Activated B cell treated with CpG ODN at 0.5 μM for 24 hours (primary cell): ENCODE measurements at places on chromosomes 7 and 10. TPM values are rescaled to one million over a fixed set of nuclear protein-coding genes. Genes with fewer than 3 reads are reported as not detected.

MSS51 gene
- total RNA-seq = 4.0 and 5.2 TPM in 2 replicates

OR2A1 gene
- total RNA-seq = 0.05 TPM in 1 of 2 replicates, not detected in the other

PIK3CG gene
- 62.0 and 63.6 TPM in 2 replicates for total RNA-seq

GLI3 gene
- not detected in 2 replicates for total RNA-seq

SLC13A1 gene
- total RNA-seq = 0.05 TPM in 1 of 2 replicates, not detected in the other

PITRM1 gene
- total RNA-seq = 59.6 and 60.7 TPM in 2 replicates

KLF14 gene
- 0.10 TPM in 1 of 2 replicates, not detected in the other for total RNA-seq

CCAR1 gene
- 88.2 and 98.8 TPM in 2 replicates for total RNA-seq

GPR26 gene
- not detected in 2 replicates for total RNA-seq

C7orf57 gene
- total RNA-seq = not detected in 2 replicates

CCDC146 gene
- 3.5 TPM in 2 replicates for total RNA-seq

LAMB1 gene
- not detected in 2 replicates for total RNA-seq

HOXA5 gene
- total RNA-seq = not detected in 2 replicates
